HFF-Myc (cell line): ENCODE measurements at places on chromosomes 3 and 15.
A peak's percentile ranks its signal among the peaks of the same experiment; 100 is the strongest.

DNA sequence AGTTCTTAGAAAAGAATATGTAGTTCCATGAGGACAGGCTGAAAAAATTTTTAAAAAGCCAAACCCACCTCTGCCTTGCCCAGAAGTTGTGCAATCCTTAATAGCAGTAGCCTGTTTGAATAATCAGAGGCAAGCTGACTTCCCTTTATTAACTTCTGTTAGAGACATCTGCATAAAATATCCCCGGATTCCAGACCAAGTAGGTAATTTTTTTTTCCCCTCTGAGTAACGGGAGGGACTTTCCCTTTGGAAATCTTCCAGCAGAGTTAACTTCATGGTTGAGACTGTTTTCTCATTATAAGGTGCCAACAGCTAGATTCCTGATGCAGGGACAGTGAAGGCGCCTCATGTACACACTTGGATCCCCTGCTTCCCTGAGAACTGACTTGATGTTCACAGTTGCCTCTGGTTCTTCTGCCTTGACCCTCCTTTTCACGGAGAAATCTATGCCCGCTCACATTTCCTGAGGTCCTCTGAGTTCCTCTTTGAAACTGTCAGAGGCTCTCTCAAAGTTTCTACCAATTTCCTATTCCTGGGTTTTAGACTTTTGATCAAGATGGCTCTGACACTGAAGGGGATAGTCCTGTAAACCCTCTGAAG lies 227.6 kb upstream of the BHLHE40 start:
- DNase-seq, result peak; percentile 65

GRCh38 chr15:80925597-80926059 lies 64.0 kb downstream of the MESD start:
- no peak for DNase-seq

GRCh38 chr3:54712539-54712938 lies 215.3 kb downstream of the LRTM1 start:
- no peak for DNase-seq

GRCh38 chr3:53219895-53220483 lies 35.8 kb downstream of the TKT start:
- DNase-seq, result no peak

DNA sequence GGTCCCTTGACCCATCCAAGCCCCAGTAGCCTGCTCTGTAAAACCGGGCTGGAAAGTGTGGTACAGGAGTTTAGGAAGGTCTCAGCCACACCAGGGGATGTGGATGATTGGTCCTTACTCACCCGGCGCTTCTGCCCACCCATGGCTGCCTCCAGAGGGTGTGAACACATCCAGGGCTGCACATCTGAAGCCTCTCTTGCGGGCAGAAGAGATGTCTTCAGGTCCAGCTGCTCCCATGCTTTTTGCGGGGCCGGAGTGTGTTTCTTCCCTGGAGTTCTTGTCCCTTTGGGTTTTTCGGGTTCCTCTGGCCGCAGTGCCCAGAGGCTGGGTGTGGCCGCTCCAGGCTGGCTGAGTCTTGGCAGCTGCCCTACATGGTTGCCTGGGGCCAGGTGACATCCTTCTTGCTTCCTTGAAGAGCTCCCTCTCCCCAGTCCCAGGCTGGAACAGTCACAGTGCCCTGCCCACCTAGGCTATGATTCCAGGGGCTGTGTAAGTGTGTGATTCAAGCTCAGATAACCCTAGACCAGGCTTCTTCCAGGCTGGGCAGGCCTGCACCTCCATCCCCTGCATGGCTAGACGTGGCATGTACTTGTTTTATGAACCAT lies 33.9 kb downstream of the HDAC11 start:
- DNase-seq, result no peak

GRCh38 chr3:193711964-193712598 lies 119.1 kb downstream of the OPA1 start:
- no peak for DNase-seq

DNA sequence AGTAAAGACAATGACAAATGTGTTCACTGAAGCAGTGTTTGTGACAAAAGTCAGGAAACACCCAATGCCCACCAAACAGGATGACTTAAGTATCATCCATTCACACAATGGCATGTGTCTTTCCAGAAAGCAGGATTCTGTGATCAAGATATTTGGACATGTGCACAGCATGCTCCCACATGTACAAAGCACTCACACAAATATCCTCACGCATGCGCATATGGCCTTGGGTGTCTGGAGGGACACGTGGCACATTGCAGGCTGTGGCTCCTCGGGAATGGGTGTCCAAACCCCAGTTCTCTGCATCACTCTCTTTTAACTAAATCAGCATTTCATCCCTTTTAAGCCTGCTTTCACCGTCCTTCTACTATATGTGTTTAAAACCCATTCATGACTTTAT lies 130.5 kb downstream of the KLF13 start:
- DNase-seq, result peak; percentile 70
